ENCODE measurements at places on chromosomes 6 and 20.

DNA sequence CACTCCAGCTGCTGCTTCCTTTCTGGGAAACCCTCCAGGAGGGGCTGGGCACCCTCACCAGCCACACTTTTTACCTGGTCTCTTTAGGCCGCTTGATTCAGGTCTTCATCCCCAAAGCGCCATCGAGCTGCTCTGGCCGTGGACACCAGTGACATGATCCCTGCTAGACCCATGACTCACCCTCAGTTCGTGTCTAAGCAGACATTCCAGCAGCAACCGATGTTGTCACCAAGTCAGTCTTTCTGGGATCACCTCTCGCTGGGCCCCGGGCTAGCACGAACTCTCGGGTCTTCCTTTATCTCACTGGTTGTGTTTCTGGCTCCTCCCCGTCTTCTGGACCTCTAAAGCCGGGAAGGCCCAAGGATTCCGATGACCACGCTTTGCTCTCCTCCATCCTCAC is 43.0 kb upstream of the GPR31 start:
- DNase-seq: peak; percentile 6

GRCh38 chr6:145428706-145429105 is 306.6 kb downstream of the EPM2A start:
- no peak for DNase-seq

DNA sequence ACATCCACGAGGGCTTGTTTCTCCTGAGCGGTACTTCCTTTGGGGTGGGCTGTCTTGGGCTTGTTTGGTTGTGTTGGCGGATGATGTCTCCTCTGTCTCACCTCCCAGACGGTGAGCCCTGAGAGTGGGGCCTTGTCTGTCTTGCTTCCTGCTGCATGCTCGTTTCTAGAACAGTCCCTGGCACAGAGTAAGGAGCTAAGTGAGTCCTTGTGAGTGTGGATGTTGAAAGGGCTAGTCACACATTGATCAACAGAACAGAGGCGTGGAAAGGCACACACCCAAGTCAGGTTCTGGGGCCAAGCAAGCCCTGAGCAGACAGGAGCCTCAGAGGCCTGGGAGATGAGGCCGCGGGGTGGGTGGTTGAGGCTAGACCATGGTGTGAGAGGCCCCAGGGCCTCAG is 111.0 kb downstream of the BMP7 start:
- no peak for DNase-seq

GRCh38 chr20:61356196-61356595 is 104.1 kb downstream of the CDH4 start:
- no peak for DNase-seq

GRCh38 chr6:115729036-115729435 is 331.7 kb downstream of the FRK start:
- peak; percentile 24 for DNase-seq

GRCh38 chr6:162014069-162014811 is 713.3 kb downstream of the PRKN start:
- DNase-seq: no peak

DNA sequence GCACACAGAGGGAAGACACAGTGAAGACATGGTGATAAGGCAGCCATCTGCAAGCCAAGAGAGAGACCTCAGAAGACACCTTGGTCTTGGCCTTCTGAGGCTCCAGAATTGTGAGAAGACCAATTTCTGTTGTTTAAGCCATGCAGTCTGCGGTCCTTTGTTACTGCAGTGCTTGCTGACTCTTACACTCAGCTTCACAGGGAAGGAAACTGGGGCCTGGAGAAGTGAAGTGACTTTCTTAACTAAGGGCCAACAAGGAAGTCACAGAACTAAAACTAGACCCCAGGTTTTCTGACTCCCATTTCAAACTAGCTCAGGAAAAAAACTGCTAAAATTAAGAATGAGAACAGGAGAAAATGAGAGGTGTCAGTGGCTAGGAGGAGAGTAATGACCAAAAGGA is 74.3 kb downstream of the TNFRSF21 start:
- no peak for DNase-seq

DNA sequence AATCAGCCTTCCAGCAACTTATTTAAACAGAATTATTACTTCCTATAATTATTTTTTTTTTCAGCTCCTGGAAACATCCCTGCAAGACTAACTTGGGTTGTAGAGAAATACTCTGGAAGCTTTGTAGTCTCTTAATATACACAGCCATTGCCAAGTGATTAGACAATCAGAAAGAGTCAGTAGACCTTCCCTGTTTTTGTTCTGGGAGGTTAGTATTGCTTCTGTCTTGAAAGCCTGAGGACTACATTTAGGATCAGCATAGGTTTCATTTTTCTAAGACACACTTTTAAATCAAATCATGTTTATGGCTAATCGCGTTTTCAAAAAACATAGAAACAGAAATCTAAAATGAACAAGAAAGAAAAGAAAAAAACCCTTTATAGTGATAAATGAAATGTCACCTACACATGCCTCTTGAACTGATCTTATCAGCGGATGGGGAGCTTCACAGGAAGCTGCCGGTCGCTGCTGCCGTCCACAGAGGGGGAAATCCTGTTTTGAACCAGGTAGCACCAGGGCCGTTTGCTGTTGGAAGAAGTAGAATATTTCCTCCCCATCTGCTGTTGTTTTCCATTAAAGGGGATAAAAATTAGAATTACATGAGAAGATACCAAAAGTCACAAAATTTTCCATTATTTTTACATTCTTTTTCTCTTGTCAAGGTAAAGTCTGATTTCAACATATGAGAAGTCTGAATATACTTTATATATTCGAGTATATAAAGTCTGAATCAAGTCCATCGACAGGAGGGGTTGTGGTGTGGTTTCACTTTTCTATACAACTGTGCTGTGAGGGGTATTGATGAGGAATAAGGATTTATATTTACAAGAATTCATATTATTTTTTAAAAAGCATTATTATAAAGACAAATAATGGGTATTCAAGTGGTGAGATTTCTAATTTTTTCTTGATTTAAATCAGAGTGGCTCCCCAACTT is 94.6 kb downstream of the ARMC2 start:
- DNase-seq: no peak

GRCh38 chr20:19129306-19129705 is 83.1 kb upstream of the SLC24A3 start:
- DNase-seq: no peak

GRCh38 chr6:138538390-138539031 is 39.2 kb upstream of the NHSL1 start:
- DNase-seq: peak; percentile 58

Measured in fibroblast of skin of back (primary cell).